Activated CD4-positive, alpha-beta T cell treated with anti-CD3 and anti-CD28 coated beads, Interleukin-2, amount 50 U/mL, for 24 hours (primary cell): ENCODE measurements at places on chromosomes 6 and 20.

DNA sequence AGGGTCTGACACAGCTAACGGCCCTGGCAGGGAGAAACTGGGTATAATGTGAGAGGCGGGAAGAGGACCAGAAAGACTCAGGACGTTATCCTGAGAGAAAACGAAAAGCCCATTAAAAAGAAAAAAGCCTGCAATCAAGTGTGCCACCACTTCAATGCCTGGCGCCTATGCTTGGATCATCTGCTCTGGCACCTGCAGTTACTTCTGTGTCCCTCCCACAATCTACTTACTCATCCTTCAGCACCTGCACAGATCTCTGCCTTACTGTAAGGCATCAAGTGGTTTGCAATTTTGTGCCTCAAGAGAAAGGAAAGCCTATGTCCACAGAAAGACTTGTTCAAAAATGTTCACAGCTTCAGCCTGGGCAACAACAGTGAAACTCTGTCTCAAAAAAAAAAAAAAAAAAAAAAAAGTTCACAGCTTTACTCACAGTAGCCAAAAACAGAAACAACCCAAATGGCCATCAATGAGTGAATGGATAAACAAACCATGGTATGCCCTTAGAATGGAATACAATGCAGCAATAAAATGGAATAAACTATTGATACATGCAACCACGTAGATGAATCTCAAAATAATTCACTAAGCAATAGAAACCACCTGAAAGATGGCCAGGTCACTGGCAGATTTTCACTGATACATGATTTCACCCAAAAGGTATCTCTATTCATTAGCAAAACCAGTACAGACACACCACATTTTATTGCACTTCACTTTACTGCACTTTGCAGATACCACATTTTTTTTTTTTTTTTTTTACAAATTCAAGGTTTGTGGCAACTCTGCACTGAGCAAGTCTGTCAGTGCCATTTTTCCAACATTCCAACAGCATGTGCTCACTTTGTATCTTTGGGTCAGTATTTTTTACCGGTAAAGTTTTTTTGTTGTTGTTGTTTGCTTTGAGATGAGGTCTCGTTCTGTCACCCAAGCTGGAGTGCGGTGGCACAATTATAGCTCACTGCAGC, 48.6 kb downstream of the ABHD12 start:
- DNase-seq, result no peak

- no peak for DNase-seq
Measured at GRCh38 chr20:35302421-35303335, 10.5 kb upstream of the FAM83C start.

DNA sequence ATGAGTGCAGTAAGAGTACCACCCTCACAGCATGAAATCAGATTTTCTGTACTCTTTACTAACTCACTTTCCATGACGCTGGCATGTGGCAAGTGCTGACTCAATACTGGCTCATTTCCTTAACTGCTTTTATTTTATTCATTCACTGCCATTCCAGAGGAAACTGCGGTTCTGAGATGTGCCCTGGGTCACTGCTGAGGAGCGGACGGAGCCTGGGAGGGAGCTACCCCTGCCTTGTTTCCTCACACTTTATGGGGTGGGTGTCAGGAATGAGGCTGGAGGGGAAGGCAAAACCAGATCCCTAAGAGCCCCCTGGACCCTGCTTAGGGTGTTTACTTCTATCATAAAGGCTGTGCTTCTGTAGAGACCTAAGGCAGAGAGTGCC, 14.4 kb downstream of the NT5E start:
- DNase-seq, result no peak

DNA sequence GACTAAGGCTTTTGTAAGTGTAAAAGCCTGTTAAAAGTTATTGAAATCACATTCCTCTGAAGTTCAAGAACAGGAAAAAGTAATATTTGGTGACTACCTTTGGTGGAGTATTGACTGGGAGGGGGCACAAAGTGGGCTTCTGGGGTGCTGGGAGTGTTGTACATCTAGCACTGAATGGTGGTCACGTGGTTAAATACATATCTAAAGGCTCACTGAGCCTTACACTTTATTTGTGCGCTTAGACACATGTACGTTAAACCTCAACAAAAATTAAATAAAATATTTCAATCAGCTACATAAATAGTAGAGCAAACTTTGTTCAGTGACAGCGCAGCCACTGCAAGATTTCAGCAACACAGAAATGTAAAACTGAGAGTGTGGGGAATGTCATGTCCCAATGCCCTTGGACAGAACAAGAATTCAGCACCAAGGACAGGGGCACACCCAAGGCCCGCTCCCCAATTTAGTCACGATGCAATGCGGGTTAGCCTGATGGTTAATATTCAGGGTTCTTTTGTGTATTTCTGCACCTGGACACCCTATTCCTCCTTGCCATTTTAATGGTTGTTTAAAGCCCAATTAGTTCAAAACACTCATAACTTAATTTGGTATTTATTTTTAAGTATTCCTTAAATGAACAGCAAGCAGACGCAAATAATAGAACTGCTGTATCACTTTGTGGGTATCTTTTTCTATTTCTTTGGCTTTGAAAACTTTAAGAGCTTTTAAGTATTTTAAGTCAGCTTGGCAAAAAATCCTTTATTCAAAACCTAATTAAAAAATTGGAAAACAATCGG, 37.4 kb downstream of the ANGPT4 start:
- no peak for DNase-seq

- no peak for DNase-seq
Measured at GRCh38 chr6:2197177-2197671, 48.2 kb downstream of the GMDS start.

DNA sequence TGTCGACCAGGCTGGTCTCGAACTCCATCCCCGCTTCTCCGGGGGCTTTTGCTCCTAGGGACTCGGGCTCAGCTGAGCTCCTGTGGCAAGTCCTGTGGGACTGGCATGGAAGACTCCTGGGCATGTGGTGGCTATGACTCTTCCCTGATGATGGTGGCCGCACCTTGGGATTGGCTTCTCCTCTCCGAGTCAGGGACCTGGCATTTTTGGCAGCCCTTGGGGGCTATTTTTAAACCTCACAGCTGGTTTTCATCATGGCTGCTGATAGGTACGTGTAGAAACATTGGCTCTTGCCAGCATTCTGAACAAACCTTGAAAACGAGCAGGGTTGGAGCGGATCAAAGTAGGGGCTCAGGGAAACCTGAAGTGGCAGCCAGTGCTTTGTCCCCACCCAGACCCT, 54.1 kb downstream of the RBM38 start:
- no peak for DNase-seq

DNA sequence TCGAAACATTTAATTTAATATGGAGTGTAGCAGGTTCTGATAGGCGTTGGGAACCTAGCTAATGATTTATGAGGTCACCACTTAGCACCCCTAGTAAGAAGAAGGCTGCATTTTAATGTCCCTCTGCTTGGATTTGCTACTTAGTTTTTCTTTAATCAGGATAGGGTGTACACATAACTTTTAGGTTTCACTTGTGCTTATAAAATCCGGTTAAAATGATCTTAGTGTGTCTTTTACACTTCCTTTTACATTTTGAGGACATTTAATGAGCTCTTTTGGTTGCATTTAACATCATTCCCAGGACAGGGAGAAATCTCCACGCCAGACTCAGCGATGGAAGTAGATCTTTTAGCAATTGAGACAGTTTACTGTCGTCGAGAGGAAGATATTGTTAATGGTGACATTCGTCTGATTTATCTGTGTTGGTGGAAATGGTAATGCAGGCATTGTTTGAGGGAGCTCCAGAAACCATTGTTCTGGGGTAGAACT, 5.6 kb downstream of the TFAP2A start:
- DNase-seq, result no peak

DNA sequence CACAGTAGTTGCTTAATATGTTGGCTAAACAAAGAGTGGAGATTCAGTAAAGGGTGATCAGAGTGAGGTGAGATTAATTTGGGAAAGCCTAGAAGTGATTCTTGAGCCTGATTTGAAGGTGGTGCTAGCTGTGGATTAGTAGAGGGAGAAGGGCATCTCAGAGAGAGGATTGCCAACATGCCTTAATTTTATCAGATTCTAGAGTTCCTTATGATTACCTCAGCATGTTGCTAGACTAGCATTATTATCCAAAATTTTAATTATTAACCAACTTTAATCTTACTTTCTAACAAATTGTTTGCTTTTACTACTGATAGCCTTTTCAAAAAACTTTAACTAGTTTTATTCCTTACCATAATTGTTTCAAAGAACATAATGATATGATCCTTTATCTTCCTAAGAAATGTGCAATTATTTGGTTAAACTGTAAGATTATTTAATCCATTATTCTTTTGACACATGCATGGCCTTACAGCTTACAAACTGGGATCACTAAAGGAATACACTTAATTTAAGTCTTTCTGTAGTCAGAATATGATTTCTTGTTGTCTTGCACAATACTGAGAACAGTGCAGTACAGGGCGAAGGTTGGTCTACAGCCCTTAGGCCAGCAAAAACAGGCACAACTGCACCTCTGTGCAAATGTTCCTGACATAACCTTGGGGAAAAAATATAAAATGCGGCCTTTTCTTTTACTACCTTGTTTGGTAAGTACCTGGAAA, 88.9 kb downstream of the SLC16A10 start:
- DNase-seq, result no peak

DNA sequence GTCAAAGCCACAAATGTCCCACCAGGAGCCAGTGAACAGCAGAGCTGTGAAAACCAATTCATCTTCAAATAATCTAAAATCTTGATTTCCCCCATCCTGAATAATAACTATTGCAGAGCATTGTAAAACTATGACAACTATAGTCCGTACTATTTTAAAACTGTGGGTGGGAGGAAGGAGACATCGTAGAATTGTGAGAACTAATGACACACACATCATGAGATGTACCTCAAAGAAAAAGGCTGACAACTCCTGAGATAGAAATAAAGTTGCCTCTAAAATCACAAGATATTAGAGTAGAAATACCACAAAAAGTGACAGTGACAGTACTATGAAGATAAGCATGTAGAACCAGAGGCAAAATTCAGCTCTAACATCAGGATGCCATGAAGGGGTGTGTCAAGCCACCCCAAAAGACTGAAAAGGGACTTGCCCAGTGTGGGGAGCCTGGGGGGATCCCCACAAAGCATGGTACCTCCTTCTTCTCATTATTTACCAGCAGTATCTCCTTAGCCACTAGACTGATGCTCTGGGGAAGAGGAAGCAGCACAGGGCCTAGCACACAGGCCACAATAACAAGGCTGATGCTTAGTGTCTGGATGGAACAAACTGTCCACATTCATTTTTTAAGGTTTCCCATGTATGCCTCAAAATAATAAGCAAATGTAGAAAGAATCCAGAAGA, 13.4 kb downstream of the NAPB start:
- DNase-seq, result no peak

GRCh38 chr6:7650878-7651277, 60.9 kb downstream of the SNRNP48 start:
- DNase-seq, result no peak

DNA sequence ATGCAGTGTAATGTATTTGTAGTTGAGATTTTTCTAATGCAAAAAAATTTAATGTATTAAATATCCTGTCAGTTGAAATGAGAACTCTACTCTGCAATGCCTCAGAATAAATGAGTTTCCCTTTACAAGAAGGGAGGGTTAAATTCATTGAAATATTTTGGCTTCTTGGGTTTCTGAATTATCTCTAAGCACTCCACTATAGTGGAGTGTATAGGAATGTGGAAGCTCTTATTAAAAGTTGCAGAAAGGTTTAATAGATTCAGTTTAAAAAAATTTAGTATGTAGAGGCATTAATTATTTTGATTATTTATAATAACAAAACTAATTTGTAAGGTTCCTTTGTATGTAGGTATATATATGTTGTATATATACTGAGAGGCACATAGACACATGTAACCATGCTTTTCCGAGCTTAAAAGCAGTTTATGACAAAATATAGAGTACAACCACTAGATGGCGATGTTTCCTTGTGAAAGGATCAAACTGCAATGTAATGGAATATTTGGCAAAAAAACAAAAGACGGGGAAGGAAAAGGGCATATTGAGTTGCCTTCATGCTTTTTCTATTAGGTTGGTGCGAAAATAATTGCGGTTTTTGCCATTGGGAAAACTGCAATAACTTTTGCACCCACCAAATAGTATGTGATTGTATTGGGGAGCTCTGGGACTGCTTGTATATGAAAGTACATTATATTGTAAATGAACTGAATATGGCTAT, 144.2 kb downstream of the MYO6 start:
- no peak for DNase-seq

- DNase-seq, result no peak
Measured at GRCh38 chr6:2695454-2696095, 55.1 kb downstream of the MYLK4 start.

DNA sequence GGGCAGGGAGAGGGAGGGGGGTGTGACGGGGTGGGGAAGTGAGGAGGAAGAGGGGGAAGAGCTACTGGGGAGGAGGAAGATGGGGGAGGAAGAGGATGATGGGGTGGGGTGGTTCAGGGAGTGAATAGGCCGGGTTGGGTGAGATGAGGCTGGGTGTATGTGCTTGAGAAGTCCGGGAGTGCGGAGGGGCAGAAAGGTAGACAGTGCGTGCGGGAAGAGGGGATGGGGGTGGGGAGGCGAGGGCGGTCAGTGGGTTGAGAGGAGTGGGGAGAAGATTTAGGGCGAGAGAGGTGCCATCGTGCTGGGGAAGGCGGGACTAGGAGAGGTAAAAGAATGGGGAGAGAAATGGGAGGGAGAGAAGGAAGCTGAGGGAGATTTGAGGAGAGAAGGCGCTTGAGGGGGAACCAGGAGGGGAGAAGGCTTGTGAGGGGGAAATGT, 30.9 kb upstream of the NOTCH4 start:
- no peak for DNase-seq

DNA sequence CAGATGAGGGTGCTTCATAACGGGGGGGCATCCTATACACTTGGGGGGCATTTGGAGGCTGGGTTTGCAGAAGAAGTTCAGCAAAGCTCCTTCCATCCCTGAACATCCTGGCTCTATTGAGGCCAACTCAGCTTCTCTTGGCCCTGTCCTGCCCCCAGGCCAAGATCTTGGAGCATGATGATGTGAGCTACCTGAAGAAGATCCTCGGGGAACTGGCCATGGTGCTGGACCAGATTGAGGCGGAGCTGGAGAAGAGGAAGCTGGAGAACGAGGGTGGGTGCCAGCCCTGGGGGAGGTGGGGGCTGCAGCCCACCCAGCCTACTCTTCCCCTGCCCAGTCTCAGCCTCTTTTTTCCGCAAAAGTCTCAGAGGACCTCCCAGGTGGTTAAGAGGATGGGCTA, 17.2 kb downstream of the GDAP1L1 start:
- no peak for DNase-seq

GRCh38 chr6:7338031-7338430, 25.0 kb upstream of the SSR1 start:
- DNase-seq, result no peak

DNA sequence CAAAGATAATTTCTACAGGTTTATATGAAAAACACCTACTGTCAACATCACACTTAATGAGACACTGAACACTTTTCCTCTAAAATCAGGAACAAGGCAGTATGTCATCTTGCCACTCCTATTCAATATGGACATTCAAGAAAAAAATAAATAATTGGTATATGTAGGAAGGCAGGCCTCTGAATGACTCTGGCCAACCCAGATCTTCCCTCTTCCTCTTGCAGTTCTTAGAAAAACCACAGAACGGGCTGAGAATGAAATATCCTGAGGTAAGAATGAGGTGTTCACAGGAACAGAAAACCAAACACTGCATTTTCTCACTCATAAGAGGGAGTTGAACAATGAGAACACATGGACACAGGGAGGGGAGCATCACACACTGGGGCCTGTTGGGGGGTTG, 1207.2 kb upstream of the CITED2 start:
- no peak for DNase-seq
